Activated T-helper 1 cell treated with Interleukin-2 at 50 U/mL for 16 hours (primary cell): ENCODE measurements at places on chromosomes 1 and 21.

GRCh38 chr1:88466899-88467580 is 217.0 kb upstream of the PKN2 start:
- no peak for DNase-seq

DNA sequence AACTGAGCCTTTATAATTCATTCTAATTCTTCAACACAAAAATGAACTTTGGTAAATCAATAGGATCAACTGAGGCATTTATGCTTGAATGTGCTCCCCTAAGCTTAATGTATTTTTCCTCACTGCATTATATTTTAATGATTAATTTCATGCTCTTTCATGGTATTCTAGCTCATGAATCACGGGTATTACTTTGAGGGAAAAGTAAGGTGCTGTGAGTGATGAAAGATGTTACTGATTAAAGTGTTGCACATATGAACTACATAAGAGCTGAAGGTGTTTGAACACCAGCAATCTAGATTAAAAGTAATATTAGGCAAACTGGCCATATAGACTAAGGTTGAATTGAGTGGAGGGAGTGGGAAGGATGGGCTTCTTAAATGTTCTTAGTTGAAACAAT is 1.9 kb downstream of the DPYD start:
- DNase-seq, result no peak

DNA sequence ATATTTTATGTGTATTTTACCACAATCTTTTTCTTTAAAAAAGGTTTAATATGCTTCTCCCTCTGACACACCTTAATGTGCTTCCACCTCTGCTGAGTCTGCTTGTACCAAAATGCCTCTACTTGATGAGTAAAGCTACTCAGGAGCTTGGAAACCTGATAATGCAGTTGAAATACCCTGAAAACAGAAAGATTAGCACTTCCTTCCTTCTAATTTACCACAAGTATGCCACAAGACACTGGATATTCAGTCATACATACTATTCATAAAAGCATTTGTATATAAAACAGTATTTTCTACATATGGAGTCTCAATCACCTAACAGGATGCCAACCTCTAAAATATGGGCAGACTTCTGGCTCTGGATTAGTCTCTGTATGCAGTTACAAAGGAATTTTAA is 55.0 kb downstream of the SLC35D1 start:
- DNase-seq, result no peak

DNA sequence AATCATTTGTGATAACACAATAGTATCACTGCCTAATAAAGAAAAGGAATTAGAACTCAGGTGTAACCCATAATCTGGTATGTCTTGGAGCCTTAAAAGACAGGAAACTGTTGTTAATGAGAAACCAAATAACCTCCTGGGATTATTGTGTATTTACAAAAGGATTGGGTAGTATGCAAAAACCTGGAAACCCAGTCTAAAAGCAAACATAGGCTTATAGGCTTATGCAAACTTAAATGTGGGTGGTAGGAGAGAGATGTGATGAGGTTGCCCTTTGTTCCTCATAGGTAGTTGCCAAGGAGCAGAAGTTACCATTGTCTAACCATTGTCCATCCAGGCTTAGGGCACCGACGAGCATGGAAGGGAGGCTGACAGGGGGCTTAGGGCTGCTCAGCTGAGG is 165.8 kb downstream of the AK5 start:
- no peak for DNase-seq

DNA sequence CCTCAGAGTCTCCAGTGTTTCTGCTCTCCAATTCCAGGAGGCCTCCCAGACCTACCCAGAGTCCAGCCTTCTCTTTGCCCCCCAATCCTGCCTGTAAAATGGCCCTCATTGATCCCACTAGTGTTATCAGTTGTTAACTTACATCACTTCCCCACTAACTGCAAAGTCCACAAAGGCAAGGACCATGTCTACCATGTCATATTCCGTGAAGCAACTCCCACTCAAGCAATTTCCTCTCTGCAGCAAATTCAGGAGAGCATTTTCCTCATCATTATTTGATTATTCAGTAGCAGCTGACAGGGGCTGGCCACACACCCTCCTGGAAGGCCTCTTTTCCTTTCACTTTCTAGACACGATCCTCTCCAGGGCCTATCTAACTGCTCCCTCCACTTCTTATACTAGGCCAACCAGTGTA is 153.5 kb downstream of the RERE start:
- no peak for DNase-seq

GRCh38 chr1:26733982-26734381 is 38.2 kb downstream of the ARID1A start:
- no peak for DNase-seq

GRCh38 chr1:34362949-34363348 is 186.2 kb downstream of the C1orf94 start:
- no peak for DNase-seq

DNA sequence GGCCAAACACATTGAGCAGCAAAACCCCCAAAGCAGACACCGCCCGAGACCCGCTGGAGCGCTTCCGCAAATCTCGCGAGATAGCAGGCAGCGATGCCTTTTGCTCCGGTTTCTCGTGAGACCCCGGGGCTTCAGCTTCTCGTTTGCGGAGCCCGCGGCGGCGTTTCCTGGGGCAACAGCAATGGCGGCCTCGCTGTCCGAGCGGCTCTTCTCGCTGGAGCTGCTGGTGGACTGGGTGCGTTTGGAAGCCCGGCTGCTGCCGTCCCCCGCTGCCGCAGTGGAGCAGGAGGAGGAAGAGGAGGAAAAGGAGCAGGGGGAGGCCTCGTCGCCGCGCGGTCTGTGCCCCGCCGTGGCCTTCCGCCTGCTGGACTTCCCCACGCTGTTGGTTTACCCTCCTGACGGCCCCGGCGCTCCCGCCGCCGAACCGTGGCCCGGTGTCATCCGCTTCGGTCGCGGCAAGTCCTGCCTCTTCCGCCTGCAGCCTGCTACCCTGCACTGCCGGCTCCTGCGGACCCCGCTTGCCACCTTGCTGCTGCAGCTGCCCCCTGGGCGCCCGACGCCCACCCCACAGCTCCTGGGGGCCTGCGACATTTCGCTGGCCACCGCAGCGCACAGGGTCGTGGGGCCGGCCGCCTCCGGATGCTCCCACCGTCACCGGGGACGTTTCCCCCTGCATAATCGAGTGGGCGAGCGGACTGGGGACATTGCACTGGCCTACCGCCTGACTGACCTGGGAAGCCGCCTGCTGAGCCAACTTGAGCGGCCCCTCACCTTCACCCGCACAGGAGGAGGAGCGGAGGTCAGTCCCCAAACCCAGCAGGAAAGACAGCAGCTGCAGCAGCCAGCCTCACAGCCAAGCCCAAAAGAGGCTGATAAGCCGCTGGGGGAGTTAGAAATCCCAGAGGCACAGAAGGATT is at the start of gene MAP10:
Gene MAP10 (plus strand): TSS at position 148 of the 917 bp plus-strand sequence. CDS start 34 bp downstream, at position 182.
- DNase-seq, result peak; percentile 46

GRCh38 chr1:54453022-54453421 is 46.8 kb upstream of the SSBP3 start:
- DNase-seq, result no peak

GRCh38 chr1:151790940-151791651 is 796 bp upstream of the TDRKH start:
- no peak for DNase-seq

DNA sequence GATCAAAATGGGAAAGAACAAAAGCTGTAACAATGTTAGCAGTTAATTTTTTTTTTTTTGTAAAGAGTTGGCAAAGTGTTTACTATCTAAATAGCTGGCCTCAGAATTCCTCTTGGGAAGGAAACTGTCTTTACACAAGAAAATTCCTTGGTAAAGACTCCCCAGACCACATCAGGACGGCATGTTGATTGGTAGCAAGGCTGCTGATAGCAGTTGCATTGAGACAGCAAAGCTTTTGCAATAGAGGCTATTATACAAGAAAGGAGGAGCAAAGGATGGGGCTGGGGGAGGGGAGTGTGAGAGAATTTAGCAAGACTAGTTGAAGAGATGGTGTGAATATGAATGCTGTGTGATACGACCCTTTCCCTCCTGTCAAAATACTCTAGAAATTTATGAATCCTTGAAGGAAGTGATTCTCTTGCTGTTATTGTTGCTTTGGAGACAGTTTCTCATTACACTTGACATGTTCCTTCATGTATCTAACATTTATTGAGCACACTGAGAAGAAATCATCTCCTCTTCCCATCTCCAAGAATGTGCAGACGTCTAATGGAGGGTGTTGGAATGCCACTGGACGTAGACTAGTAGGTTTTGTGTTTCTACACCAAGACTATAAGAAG is 355.6 kb downstream of the SIPA1L2 start:
- DNase-seq, result no peak

- DNase-seq, result no peak
Measured at GRCh38 chr1:12001996-12002493, 17.3 kb upstream of the MIIP start.

DNA sequence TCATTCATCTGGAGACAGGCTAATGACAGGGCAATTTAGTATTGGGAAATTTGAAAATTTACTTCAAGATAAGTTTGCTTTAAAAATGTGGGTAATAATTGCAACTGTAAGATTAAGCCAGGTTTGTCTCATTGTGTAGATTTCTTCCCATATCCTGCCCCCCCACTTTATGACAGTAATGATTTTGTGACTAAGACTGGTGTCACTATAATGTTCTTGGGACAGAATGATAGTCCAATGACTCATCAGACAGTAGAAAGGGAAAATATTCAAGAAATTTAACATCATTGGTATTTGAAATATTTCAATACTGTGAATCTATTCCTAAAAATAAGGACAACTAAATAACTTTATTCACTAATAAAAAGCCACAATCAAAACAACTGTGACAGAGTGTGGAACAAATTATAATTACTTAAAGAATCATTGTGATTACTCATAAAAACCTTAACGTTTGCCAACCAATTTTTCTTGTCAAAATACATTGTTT is 36.7 kb downstream of the FH start:
- no peak for DNase-seq

DNA sequence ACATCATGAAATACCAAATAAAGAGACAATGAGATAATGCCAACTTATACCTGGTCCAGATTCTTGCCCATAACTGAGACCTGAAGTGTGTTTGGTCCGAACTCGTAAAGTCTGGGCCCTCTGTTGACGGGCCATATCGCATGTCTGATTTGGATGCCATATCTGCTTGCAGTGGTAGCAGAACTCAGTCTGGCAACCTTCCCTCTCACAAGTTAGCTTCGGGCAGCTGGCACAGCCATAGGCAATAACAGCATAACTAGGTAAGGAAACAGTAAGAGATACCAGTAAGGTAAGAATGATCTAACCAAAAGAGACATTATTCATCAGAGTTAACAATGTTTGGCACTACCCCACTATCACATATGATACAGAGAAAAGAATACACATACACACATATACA is 15.1 kb downstream of the RNF19B start:
- DNase-seq, result no peak

DNA sequence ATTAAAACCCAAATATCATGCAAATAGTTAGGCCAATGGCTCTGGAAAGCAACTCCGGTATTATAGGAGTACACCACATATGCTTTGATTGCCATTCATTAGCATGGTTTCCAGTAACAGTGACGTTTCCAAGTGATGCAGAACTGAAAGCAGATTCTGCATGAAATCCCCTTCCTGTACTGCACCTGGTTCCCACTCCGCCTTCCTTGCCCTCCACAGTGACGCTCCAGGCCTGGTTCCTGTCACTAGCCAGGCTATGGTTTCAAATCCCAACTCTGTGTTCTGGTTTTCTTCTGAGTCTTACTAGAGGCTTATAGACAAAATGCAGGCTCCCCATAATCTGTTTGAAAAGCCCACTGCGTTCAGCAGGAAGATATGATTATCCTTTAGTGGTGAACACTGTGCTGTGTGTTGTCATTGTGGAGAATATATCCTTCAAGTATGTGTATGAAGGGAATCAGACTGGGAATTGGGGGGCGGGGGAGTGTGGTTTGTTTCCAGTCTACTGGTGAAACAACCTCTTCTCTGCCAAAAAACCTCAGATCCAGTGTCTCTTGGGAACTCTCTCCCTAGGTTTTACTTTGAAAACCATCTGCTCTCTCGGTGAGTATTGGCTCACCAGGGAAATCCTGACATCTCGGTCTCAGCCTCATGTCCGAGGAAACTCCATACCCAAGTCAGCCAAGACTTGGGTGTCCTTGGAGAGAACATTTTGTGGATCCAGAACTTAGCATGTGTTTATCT is 78.7 kb downstream of the TYW3 start:
- DNase-seq, result no peak

DNA sequence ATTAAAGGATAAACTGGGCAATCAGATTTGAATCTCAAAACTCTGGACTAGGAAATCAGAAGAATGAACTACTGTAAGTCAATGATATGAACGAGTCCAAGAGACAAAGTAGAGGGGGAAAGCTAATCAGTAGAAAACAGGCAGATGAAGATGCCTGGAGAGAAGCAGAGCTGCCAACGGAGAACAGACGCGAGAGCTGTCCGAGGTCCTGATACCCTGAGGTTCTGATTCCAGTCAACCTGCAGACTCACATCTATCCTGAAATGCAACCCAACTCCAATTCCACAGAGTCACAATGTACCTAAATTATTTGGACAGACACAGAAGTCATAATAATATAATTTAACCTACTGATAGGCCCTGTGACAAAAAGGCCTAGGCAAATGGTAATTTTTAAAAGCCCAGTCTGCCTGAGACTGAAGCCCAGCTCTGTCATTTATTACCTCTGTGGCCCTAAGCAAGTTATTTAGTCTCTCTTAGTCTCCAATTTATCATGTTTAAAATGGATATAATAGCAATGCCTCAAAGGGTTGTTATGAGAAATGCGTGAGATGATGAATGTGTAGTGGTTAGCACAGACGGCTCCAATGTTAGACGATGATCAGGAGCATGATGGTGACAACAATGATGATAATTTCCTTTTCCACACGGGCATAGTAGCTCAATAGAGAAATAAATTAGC is 33.4 kb downstream of the RGS7 start:
- no peak for DNase-seq

DNA sequence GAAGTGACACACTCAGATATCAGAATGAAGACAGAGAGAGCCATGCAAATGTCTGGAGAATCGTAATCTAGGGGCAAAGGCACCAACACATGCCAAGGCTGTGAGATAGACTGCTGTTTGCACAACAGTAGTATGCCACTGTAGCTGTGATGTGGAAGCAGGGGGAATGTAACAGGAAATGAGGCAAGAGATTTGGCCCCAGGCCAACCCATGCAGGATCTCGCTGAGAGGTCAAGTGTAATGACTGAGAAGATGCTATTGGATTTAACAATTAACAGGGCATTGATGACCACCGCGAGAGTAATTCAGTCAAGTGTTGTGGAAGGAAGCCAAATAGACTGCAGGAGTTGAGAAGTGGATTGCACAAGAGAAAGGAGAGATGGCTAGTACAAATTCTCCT is 107.3 kb upstream of the ST6GALNAC5 start:
- no peak for DNase-seq

- DNase-seq, result no peak
Measured at GRCh38 chr21:29007810-29008209, 11.3 kb downstream of the RWDD2B start.

DNA sequence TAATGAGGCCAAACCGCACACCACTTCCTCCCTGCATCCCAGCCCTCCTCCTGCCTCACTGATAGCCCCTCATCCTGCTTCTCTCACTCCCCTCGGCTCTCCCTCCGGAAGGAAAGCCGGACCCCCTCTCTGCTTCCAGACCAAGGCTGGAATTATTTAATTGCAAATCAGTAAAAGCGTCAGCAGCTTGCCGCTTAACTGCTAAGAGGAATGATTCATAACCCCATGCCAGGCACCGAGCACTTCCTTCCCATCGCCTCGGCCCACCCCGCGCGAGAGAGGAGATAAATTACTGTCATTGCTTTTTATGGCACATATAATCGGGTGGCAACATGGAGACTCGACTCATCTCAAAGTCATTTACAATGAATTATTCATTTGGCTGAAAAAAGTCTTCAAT is 77.3 kb downstream of the UBIAD1 start:
- DNase-seq, result no peak
